NCI-H2171 treated with DMSO at 0.1 percent for 48 hours (cell line): ENCODE measurements at places on chromosomes 7 and 10.

DNA sequence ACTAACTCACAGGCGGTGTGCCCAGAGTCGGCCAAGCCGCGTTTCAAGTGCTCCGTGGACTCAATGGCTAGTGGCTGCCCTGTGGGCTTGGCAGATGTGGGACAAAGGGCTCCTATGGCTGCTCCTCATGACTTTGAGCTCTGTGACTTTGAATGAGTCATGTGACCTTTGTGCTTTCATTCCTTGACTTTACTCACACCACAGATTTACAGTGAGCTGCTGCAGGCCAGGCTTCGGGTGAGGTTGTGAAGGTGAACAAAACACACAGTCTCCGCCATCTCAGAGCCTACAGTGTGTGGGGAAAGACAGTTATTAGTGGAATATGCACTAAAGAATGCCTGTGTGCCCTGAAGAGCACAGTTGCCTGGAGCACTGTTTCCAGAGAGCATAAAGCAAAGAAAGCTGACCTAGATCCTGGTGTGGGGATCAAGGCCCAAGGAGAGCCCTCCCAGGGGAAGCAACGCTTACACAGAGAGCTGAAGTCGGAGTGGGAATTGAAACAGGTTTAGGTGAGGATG lies 29.7 kb upstream of the PLEKHA1 start:
- no peak for DNase-seq

GRCh38 chr7:2641406-2642393 lies 9.9 kb downstream of the TTYH3 start:
- no peak for DNase-seq

GRCh38 chr10:126147866-126148587 lies 240.2 kb downstream of the ADAM12 start:
- peak; percentile 53 for DNase-seq

- DNase-seq = no peak
These were observed 52.6 kb upstream of the BET1 start for GRCh38 chr7:94056796-94057207.

DNA sequence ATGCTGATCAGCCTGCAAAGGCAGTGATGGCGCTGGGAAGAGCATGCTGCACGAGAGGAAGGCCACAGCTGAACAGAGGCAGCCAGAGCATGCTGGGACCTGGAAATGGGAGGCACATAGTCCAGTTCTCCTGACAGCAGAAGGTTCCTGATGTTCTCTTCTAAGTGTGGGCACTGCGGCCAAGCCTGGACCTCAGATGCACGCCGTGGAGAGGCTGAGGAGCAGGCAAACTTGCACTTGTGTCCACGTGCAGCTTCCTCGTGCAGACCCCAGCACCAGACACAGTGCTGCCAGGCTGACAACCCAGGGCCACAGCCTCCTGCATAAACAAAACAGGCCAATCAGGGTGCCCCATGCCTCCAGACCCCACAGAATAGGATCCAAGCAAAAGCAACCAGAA lies 93.5 kb upstream of the LANCL2 start:
- no peak for DNase-seq

DNA sequence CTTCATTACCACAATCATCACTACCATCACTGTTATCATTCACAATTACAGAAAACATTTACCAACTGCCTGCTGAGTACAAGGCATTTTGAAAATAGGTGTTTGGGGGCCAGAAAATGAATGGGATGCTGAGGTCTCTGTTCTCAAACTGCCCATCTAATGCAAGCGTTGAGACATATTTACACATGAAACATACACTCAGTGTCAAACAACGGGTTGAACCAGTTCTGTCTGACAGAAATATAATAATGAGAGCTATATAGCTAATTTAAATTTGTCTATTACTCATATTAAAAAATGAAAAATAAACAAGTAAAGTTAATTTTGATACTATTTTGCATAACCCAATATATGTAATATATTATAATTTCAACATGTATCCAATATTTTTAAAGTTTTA lies 303.1 kb downstream of the KCNMA1 start:
- DNase-seq = no peak

DNA sequence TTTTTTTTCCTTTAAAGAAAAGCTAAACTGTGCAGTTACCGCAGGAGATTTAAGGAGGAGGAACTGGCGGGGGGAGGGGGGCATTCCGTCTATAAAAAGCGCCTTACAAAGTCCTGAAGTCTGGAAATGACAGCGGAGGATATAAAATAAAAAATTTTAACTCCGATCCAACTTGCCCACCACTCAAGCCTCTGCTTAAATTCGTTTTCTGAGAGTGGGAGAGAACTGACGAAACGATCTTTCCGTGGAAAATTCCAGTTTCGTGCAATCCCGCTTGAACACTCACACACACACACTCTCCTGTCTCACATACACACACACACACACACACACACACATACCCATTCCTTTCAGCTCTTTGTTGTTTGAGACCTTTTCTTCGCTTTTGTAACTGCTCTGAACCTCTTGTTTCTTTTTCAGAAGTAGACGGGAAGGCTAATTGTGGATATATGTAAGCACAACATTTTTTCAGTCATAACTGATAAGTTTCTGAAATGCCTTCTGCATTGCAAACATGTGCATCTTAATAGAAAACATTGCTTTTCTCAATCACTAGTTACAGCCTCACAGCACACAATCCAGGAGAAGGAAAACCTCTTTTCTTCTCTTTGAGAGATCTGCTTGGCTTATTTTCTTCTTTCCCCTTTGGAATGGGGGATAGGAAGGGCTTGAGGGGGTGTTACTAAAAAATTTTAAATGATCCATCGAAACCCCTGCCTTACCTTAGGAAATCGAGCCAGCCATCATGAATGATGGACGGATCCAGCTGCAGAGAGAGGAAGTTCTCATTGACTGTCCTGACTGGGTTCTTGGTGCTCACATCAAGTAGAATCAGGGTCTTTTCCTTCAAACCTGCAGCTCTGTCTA lies 628 bp downstream of the HPSE2 start:
- no peak for DNase-seq

- DNase-seq = no peak
These were observed 207.6 kb upstream of the TMEM72 start for GRCh38 chr10:44703241-44704155.

- no peak for DNase-seq
These were observed 49.3 kb downstream of the EEPD1 start for GRCh38 chr7:36202398-36202797.

DNA sequence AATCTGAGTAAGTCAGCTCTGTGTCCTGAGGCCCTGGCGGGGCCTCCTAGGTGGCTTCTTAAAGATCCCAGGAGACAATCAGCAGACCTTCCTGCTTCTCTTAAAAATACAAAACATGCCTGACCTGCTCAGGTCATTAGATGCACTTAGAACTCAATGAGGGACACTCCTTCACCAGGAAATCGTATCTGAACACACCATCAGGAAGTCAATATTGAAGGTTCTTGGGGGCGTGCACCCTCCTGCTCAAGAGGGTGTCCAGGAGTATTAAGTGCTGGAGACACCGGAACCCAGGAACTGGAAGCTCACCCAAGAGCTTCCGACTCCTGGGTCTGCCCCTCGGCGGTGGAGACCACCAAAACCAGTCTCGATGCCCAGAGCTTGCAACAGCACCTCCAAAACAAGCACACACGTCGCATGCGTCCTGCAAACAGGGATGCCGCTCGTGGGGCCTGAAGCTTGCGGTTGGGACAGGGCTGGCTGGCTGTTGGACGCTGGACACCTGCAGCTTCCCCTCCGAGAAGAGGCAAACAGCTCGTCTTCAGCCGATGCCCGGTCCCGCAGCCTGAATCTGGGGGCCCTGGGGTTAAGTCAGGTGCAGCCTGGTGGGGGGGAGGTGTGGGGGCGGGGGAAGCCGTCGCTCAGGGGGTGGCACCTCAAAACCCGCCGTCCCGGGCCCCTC lies 803 bp downstream of the RAPGEF5 start:
- DNase-seq = peak; percentile 42

GRCh38 chr7:23393636-23394035 lies 76.7 kb downstream of the IGF2BP3 start:
- DNase-seq = no peak
